Thoracic aorta (tissue), 2 donors: ENCODE measurements at places on chromosomes 7 and 10. TPM values are rescaled to one million over a fixed set of nuclear protein-coding genes. Genes with fewer than 3 reads are reported as not detected.

Gene FAM25A
- total RNA-seq, result not detected

Gene TRIM73
- total RNA-seq, result 2.2 TPM

Gene MNX1
- total RNA-seq, result not detected

Gene STYXL1
- 9.3 TPM for total RNA-seq

Gene CUZD1
- not detected for total RNA-seq

Gene ADRA2A
- 6.9 TPM for total RNA-seq

Gene FAM241B
- total RNA-seq, result 7.8 TPM

Gene DRGX
- not detected for total RNA-seq

Gene ZNF777
- 8.2 TPM for total RNA-seq

Gene IKZF1
- total RNA-seq, result 57.8 TPM

Gene MUC12
- not detected for total RNA-seq

Gene HOXA3
- 29.3 TPM for total RNA-seq

Gene ASB4
- 0.14 TPM for total RNA-seq

Gene FAM25G
- not detected for total RNA-seq

Gene EVX1
- total RNA-seq, result not detected

Gene TRIM50
- 1.5 TPM for total RNA-seq

Gene GIMAP6
- 20.3 TPM for total RNA-seq

Gene VIPR2
- total RNA-seq, result 29.5 TPM

Gene TUBAL3
- not detected for total RNA-seq

Gene GRM3
- total RNA-seq, result not detected
